Stimulated activated CD8-positive, alpha-beta memory T cell treated with anti-CD3 and anti-CD28 coated beads, Interleukin-15, amount 100 ng/mL, for 24 hours (primary cell): ENCODE measurements at places on chromosomes 2 and 18.

DNA sequence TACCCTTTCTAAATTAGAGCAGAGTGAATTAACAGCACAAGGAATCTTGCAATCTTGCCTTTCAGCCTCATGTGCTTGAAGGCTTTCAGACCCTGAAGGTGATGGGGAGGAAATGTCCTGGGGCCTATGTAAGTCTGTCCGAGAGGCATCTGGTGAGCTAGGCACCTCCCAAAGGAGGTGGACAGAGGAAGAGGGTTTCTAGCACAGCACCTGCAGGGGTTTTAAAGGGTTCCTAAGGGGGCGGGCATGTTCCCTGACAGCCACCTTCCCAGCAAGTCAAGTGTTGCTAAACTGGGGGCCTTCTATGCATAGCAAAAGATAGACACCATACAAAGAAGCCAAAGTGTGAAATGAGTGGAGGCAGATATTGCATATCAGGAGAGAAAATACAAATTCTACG is 88.5 kb downstream of the CDH2 start:
- DNase-seq, result no peak

- no peak for DNase-seq
These were observed 162.6 kb downstream of the PAX3 start for GRCh38 chr2:222136106-222136630.

DNA sequence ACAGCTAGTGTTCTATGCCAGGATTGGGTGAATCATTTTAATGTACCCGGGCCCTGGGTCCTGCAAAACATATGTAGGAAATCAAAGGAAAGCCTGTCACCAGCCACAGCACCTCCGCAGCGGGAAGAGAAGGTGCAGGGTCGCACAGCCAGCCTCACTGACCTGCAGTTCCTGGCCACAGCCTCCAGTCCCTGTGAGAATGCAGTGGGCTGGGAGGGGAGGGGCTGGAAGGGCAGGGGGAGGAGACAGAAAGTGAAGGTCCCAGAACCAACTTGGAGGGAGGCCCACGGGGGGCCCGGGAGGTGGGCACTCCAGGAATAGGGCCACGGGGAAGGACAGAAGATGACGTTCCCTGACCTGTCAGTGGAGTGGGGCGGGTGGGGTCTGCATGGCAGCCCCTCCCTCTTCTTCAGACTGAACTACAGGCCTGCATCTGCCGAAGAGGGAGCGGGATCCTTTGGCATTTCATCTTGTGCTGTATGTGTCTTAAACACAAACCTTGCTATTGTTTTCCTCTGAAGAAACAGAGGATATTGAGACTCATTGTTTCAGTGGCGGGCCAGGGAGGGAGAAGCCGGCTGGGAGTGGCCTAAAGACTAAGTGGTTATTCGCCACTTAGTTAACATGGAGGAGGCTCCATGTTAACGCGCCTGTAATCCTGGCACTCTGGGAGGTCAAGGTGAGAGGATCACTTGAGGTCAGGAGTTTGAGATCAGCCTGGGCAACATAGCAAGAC is 7.5 kb downstream of the MAL start:
- DNase-seq, result no peak

GRCh38 chr2:86292571-86293515 is 44.6 kb downstream of the REEP1 start:
- no peak for DNase-seq

GRCh38 chr2:15971351-15971750 is 31.0 kb downstream of the MYCN start:
- no peak for DNase-seq

DNA sequence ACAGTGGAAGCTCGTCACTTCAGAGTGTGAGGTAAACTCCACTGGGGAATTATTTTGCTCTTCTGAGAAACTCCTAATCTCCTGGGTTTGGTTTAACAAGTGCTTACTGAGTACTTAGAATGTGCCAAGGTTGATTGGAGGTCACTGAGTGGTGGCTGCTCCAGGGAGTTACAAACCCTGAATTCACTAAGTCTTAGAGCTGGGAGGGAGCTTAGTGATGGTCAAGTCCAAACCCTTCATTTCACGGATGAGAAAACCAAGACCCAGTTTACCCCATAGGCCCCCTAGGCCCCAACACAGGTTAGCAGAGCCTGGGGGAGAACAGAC is 52.0 kb downstream of the SLC4A5 start:
- no peak for DNase-seq
